ENCODE measurements at places on chromosomes 16 and 17.

DNA sequence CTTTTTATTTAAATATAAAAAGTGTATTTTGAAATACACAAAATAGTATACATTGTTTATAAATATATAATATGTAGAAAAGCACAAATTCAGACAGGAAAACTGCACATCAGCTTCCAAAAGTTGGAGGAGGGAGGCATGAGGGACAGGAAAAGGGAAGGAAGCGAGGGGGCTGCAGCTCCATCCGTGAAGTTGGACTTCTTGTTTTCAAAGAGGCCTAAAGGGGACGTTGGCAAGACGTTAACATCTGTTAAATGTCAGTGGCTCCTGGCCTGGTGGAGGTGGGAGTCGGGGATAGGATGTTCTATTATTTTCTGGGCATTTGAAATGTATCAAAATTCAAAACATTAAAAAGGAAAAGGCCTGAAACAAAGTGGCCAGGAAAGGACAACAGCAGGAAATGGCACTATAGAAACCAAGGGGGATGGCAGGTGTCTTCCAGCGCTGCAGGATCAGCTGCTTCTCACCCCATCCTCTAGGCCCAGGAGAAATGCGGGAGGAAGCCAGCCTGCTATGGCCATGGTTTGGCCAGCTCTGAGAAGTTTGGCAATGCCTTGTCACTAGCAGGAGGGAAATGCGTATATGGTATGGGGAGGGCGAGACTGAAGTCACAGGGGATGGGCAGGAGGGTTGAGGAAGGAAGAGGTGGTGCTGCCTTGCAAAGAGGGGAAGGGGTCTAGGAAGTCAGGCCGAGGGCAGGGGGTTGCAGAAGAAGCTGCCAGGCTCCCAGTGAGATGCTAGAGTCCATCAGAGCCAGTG lies 6.4 kb downstream of the CMTM2 start:
- no peak for DNase-seq

DNA sequence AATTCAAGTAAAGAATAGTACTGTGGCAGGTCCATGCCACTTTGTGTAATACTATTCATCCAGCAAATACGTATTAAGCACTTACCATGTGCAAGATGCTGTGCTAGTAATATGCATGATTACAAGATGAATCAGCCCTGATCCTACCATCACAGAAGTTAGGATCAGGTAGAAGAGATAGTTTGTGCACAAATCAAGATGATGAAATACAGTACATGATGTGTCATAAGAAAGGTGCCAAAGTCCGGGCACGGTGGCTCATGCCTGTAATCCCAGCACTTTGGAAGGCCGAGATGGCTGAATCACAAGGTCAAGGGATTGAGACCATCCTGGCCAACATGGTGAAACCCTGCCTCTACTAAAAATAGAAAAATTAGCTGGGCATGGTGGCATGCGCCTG lies 10.9 kb downstream of the COG4 start:
- DNase-seq = no peak

DNA sequence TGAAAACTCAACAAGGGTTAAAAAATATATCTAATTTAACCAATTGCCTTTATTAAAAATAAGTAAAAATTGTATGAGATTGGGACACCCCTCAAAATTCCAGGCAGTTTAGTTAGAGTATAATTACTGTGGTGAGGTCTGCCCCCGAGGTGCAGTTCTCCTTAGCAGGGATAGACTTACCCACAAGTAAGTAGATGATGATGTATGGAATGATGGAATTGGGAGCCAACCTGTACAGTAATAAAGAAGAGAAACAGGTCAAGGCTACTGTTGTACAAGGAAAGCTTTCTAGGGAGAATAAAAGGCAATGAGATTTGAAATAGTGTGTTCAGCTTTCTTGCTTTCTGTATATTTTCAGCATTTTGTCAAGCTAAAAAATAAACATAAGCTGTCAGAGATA lies 1.8 kb downstream of the LDAF1 start:
- DNase-seq = no peak

DNA sequence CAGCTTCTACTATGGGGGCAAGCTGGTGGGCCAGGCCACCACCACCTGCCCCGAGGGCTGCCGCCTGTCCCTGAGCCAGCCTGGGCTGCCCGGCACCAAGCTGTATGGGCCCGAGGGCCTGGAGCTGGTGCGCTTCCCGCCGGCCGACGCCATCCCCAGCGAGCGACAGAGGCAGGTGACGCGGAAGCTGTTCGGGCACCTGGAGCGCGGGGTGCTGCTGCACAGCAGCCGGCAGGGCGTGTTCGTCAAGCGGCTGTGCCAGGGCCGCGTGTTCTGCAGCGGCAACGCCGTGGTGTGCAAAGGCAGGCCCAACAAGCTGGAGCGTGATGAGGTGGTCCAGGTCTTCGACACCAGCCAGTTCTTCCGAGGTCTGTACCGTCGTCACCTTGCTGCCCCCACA lies 19.5 kb downstream of the IRF8 start:
- DNase-seq = no peak

- no peak for DNase-seq
Observed at GRCh38 chr16:52817696-52818095, 235.0 kb downstream of the CHD9NB start.

- no peak for DNase-seq
Observed at GRCh38 chr17:58337600-58338453, 9.2 kb upstream of the TSPOAP1 start.

- DNase-seq = no peak
Observed at GRCh38 chr16:23496821-23497542, 13.3 kb downstream of the GGA2 start.

GRCh38 chr16:30755955-30756780 lies 5.7 kb downstream of the CFAP119 start:
- DNase-seq = no peak

GRCh38 chr17:13118311-13118710 lies 100.5 kb upstream of the ELAC2 start:
- no peak for DNase-seq

DNA sequence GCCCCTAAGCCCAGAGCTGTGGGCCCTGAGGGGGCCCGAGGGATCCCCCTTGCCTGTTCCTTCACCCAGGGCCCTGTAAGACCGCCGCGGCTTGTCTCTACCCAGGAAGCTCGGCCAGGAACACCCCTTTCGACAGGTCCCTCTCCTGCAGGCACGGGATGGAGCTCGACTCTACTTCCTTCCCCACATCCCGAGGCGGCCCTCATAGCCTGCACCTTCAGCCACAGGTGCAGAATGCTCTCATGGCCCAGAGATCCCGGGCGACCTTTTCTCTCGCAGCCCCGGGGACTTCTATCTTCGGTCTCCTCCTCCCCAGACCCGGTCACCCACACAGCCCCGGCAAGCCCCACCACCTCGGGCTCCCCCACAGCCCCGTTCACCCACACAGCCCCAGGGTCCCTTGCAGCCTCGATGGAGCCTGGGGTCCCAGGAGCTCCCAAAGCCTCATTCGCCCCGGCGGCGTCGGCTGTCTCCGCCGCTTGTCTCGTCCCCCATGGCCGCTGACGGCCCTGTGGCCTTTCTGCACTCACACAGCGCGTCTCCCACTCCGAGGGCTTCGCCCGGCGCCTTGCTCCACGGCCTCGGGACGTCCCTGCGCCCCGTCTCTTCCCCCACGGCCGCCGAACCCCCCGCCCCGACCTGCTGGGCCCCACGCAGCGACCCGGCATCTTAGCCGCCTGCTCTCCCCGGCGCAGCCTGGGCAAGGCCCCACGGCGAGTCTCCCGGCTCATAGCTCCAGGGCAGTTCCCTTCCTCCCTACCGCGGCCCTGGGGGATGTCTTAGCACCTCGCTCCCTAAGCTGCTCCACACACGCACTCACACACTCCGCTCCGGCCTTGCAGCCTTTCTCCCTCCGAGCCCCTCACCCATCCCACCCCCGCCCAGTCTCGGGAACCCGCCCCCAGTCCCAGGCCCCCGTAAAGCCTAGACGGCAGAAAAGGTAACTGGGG lies 650 bp downstream of the KIAA0753 start:
- DNase-seq = no peak

GRCh38 chr16:743794-744500 lies 3.1 kb upstream of the CIAO3 start:
- no peak for DNase-seq

- no peak for DNase-seq
Observed at GRCh38 chr17:31540602-31541307, 149.3 kb downstream of the RAB11FIP4 start.

GRCh38 chr17:55635253-55635914 lies 87.3 kb downstream of the TMEM100 start:
- no peak for DNase-seq

GRCh38 chr17:1686086-1686485 lies 1.4 kb upstream of the PRPF8 start:
- DNase-seq = no peak

- DNase-seq = peak; percentile 56
Observed at GRCh38 chr16:74999609-75000480, 1.0 kb downstream of the ZNRF1 start.
